ENCODE measurements at places on chromosomes 7 and 10.

- no peak for DNase-seq
These were observed 78.2 kb upstream of the GNA12 start for GRCh38 chr7:2922348-2922691.

- DNase-seq = no peak
These were observed 18.1 kb upstream of the LIPK start for GRCh38 chr10:88687853-88688467.

GRCh38 chr7:5574770-5575269 lies 151.2 kb upstream of the TNRC18 start:
- DNase-seq = no peak

DNA sequence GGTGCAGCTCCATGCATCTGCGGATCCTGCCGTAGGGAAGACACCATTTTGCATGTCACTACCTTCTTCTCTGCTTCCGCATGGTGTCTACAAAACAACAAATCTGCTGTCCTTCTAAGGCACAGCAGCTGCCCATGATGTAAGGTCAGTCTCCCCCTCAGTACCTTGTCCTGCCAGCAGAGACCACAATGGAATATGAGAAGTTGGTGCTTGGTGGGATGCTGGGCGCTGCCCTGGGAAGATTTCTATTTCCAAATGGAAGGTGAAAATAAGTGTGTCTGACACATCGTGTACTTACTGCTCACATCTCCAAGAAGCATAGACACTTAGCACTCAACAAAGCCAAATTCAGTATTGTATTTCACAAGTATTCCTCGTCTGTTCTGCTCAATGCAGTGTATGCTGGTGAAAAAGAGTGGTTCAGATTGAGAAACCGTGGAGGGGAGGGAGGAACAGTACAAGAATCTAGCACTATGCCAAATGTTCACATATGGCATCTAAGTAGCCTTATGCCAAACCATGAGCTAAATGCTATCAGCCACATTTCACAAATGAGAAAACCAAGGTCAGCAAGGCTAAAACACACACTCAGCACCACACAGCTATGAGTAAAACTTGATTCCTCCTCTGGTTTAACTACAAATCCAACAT lies 95.0 kb downstream of the GRB10 start:
- no peak for DNase-seq

DNA sequence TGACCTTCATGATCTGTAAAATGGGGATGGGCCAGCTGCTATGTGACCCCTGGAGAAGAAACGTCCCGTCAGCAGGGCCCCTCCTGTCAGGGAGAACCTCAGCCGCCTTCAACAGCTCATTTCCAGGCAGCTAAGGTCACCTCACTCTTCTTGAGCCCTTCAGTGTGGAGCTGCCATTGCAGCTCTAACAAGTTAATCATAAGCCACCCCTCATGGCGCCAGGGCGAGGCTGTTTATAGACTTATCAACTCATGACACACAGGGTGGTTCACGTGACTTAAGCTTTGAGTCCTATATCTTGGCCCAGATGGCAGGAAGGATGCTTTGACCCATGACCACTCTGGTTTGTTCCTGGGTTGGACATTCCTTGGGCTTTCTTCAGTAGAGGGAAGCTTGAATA lies 315.1 kb downstream of the TNS3 start:
- no peak for DNase-seq

- DNase-seq = no peak
These were observed 80.0 kb downstream of the ATXN7L1 start for GRCh38 chr7:105796365-105796764.

DNA sequence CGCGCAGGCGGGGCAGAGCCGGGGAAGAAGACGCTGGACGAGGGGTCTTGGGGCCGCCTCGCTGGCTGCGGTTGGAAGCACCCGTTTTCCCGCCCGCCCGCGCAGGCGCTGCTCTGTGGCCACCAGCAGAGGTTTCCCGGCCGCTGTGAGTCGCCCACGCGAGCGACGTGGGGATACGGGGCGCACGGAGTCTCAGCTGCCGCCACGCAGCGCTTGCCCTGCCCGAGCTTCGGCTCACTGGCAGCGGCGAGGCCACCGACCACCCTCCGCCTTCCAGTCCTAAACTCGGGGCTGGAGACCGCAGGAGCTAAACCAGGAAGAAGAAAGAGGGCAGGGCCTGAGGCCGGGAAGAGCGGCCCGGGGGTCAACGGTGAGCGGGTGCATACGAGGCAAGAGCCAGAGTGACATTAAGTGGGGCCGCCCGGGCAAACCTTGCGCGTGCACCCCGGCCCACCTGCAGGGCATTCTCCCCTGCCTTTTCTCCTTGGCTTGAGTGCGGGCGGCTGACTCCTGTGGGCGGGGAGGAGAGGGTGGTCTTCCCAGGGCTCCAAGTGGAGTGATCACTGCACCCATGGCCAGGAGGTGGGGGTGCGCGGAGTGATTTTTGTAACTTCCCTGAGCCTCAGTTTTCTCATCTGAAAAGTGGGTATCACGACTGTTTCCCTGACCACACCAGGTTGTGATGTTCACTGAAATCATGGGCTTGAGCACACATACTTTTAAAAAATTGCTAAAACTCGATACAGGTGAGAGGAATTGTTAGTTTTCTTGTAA lies 7.1 kb upstream of the EMX2 start:
- no peak for DNase-seq

DNA sequence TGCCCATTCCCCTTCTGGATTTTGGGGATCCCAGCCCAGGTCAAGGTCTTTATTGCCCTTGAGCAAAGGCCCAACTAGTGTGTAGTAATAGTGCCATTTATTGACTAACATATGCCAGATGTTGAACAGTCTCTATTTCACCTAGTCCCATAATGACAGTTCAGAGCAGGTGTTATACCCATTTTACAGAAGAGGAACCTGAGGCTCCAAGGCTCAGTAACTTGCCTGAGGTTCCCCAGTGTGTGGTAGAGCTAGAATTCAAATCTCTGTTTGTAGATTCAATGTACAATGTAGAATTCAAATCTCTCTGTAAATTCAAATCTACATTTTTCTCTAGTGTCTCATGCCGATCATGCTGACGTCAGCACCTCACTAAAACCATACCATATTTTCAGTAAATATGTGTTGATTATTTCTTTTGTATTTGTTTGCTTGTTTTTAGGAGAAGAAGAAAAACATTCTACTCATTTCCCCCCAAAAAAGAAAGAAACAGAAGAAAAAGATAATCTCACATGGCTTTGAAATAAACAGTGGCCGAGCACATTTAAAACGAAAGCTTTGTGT lies 329.7 kb downstream of the PRPF18 start:
- no peak for DNase-seq

GRCh38 chr7:86776136-86776535 lies 132.4 kb downstream of the GRM3 start:
- DNase-seq = no peak

DNA sequence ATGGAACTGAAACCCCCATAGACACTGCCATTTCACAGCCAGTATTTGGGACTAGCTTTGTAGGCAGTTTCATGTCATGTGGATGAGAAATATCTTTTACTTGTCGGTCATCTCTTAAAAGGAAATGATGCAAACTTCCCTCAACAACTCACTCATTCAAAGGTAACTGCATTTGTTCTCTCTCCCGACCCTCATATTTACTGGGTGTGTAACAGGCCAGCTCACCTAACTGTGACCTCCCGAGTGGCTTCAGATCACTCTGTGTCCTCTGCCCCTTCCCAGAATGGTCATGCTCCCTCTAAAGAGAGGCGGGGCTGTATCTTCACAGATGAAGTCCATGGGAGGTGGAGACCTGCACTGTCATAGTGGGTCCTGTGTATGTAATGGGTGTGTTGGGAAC lies 14.7 kb downstream of the LRRC18 start:
- DNase-seq = no peak

DNA sequence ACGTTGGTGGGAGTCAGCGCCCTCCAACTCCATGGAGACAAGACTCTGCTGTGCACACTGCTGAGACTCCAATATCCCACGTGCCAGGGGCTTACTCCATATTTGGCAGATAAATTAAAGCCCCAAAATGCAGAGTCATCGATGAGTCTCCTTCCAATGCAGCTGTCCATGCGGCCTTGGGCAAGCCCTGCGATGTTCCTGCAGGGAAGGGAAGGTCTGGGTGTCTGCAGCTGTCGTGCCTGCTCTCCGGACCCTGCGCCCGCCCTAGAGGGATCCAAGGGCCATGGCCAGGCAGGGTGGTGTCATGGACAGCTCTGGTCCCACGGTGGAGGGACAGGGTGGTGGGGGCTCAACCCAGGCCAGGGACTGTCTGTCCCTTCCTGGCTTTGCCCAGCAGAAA lies 185.2 kb downstream of the PTPRN2 start:
- DNase-seq = no peak

DNA sequence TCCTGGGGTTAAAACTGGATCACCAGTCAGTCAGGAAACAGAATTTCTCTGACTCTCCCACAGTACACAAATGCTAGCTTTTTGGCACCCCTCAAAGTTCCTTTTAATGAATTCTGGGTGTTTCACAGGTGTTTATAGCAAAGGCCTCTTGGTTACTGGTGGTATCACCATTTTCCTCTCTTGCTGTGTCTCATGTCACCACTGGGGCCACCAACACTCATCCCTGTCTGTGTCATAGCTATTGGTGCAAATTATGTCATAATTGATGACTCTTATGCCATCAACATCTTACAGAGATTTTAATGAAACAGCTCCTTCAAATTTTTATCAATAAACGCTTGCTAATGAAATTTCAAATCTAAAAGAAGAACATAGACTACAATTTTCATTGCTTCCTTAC lies 27.7 kb upstream of the OSBPL3 start:
- no peak for DNase-seq

- DNase-seq = no peak
These were observed 193.3 kb upstream of the ZNF804B start for GRCh38 chr7:88566162-88566729.

DNA sequence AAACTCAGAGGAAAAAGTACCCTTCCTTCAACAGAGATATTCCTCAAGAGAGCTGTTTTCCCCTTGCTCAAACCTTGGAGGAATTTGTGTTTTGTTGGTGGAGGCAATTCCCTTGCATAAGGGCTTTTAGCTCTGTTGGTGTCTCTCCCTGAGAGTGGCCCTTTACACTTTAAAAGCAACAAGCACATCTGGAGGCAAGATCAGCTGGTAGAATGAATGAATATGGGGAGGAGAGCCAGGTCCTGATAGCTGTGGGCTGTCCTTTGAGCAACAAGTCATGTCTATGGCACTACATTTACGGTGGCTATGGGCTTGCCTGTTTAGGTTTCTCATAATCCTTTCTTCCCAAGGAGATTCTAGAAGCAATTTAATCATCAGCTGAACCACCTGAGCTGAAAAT lies 384.0 kb downstream of the SORCS3 start:
- DNase-seq = no peak

DNA sequence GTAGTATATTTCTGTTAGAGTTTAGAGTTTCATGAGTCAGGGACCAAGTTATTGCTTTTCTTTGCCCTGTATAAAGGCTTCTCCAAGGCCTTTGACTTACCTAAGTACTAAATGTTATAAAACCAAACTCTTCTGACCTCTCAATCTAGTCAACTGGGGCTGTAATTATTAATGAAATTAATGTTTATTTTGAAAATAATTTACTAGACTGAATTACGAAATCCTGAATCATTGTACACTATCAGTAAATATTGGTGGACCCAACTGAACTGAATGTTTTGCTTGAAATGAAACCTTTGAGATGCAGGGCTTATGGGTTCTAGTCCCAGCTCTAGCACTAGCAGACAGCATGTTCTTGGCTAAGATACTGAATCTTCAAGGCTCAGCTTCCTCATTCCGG lies 1.7 kb upstream of the CYP2C9 start:
- DNase-seq = no peak

- no peak for DNase-seq
These were observed 280.9 kb upstream of the HGF start for GRCh38 chr7:82050792-82051191.

DNA sequence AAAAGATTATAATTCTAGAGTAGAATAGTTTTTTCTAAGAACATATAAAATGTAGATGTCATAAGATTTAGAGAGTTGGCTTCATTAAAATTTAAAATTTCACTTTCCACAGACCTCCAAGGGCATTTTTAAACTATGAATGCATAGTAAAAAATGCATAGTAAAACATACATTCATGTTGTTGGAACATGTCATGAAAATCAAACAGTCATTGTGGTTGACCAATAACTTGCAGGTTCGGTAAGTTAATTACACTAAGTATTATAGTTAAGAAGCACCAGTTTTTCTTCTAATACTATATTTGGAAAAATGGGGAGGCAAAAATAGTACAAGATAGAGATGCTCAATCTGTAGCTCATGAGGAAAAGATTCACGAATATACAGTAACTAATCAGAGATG lies 61.5 kb upstream of the MACROH2A2 start:
- DNase-seq = no peak

- DNase-seq = no peak
These were observed 361.7 kb upstream of the ETV1 start for GRCh38 chr7:14351167-14351566.

DNA sequence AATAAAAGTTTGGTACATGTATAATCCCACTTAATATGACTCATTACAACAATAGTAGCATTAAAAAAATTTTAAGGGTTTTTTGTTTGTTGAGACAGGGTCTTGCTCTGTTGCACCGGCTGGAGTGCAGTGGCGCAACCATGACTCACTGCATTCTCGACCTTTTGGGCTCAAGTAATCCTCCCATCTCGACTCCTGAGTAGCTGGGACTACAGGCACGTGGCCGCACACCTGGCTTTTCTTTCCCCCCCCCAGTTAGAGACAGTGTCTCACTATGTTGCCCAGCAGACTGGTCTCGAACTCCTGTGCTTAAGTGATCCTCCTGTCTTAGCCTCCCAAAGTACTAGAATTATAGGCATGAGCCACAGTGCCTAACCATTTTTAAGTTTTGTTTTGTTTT lies 40.7 kb downstream of the KMT2C start:
- DNase-seq = no peak

DNA sequence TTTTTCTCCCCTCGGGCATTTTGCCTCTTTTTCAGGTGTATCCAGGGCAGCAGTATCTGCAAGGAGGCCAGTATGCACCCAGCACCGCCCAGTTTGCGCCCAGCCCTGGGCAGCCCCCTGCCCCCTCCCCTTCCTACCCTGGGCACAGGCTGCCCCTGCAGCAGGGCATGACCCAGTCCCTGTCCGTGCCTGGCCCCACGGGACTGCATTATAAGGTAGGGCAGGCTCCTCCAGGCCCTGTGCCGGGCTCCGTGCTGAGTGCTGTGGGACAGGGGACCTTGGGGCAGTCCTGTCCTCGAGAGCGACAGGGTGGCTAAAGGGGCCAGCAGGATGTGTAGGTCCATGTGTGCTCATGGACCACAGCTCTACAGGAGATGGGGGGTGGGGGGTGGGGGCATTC lies 10.6 kb downstream of the ZMIZ2 start:
- DNase-seq = no peak

DNA sequence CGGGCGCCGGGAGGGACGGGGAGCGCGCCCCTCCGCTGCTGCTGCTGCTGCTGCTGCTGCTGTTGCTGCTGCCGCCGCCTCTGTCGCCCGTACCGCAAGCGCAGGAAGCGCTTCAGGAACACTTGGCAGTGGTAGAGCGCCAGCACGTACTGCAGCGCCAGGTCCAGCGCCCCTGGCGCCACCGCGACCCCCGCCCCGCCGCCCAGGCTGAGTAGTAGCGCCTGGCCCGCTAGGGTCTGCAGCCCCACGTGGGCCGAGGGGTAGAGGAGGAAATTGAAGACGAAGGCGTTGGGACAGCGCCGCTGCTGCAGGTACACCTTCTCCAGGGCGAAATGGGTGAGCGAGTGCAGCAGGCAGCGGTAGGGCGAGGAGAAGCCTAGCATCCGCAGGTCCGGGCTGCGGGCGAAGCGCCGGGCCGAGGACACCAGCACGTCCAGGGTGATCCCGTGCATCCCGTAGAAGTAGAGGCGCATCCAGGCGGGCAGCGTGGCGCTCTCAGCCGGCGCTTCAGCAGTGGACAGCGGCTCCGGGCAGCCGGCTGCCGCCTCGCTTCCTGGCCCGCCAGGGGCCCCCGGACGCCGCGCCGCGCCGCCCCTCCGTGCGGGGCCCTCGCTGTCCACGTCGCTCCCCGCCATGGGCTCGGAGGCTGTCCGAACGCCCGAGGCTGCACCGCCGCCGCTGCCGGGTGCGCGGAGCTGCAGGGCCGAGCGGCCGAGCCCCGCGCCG lies at the start of gene TMEM229A:
TSS of gene TMEM229A (minus strand) at position 699 of the 726 bp plus-strand sequence. CDS start at position 635, 64 bp downstream.
- no peak for DNase-seq

Measured in activated gamma-delta T cell treated with Interleukin-2 at 50 U/mL for 16 hours (primary cell).